NB4 (cell line): ENCODE measurements at places on chromosomes 12 and 14.
A peak's percentile ranks its signal among the peaks of the same experiment; 100 is the strongest.

GRCh38 chr14:100256339-100256895 is 17.5 kb downstream of the YY1 start:
- DNase-seq, result no peak

DNA sequence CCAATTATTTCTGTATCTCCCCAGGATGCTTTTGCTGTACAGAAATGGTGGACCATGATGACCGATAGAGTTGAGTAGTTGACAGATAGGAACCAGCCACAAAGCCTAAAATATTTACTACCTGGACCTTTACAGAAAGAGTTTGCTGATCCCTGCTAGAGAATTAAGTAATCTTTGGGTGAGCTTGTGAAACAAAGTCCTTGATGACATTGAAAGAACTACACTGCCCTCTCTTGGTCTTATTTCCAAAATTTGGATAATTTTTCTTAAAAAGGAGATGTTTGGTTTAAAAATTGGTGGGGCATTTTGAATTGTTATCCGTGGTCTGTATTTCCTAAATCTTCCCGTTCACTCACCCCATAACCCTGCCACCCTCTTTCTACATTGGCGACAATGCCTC is 13.7 kb upstream of the TCTN1 start:
- DNase-seq, result peak; percentile 87

GRCh38 chr14:69313176-69313575 is 53.2 kb downstream of the GALNT16 start:
- DNase-seq, result no peak

- DNase-seq, result peak; percentile 71
Measured at GRCh38 chr14:55749201-55749812, 169.3 kb downstream of the KTN1 start.

DNA sequence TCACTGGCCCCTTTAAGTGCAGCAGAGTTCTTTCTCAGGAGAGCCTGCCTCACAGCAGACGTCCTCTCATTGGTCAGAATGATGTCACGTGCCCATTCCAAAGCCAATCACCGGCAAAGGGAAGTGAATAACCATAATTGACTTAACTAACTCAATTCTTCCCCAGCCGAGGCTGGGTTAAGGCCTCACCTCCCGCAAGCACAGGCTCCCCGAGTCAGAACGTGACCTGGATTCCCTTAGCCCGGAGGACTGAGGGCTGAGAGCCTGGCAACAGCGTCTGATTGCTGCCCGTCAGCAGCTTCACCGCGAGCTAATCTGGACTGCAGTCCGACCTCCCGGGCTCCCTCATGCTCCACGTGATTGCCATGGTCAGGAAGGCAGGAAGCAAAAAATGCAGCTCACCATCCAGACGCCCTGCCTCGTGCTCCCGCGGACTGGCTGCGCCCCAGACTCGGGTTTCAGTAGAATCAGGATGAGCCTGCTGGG is 92.1 kb upstream of the FZD10 start:
- peak; percentile 15 for DNase-seq

- no peak for DNase-seq
Measured at GRCh38 chr12:62803756-62804155, 131.2 kb downstream of the PPM1H start.

- DNase-seq, result no peak
Measured at GRCh38 chr12:70757830-70758493, 120.7 kb upstream of the PTPRB start.

- DNase-seq, result no peak
Measured at GRCh38 chr14:54440476-54440872, 700 bp downstream of the CNIH1 start.

DNA sequence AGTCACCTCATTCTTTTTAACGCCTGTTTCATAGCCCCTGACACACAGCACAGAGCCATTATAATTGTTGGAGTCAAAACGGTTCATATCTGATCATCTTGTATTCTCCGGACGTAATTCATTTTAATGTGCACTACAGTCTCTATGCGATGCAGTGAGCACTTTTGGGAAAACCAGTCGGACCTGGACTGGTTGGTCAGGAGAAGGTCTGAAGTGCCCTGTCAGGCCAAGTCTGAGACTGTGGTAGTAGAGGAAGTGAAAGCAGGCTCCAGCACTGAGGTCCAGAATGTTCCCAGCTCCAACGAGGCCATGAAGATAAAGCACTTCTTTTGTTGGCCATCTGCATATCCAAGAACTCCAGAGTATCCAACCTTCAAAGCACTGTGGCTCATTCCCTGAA is 117.1 kb upstream of the NCOR2 start:
- no peak for DNase-seq

GRCh38 chr12:124477107-124477915 is 90.1 kb downstream of the NCOR2 start:
- DNase-seq, result no peak

- DNase-seq, result no peak
Measured at GRCh38 chr12:76173756-76174155, 89.3 kb upstream of the NAP1L1 start.

DNA sequence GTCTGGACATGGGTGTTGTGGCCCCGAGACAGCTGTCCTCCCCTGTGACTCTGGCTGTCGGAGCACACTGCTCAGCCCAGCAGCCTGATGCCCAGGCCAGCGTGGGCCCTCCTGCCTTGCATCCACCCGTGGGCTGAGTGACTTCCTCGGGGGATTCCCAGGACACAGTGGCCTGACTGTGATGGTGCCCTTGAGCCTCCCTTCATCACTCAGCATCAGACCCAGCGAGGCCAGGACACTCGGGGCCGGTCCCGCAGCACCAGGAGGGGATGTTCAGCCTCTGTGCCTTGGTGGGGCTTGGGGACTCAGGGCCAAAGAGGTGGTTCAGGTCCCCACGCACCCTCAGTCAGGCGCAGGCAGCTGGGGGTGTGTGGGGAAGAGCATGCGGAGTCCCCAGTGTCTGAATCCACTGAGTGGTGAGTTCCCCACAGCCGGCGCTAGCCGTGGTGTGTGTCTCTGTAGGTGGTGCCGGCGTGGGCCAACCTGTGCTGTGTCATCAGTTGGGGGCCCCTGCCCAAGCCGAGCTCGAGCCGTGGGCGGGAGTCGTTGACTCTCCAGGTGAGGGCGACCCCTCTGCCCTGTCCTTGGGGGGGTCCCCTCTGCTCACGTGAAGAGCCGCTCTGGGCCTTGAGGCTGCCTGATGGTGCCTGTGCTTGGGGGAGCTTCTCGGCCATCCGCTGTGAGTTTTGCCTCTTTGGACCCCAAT is 185.8 kb downstream of the ADGRD1 start:
- no peak for DNase-seq

DNA sequence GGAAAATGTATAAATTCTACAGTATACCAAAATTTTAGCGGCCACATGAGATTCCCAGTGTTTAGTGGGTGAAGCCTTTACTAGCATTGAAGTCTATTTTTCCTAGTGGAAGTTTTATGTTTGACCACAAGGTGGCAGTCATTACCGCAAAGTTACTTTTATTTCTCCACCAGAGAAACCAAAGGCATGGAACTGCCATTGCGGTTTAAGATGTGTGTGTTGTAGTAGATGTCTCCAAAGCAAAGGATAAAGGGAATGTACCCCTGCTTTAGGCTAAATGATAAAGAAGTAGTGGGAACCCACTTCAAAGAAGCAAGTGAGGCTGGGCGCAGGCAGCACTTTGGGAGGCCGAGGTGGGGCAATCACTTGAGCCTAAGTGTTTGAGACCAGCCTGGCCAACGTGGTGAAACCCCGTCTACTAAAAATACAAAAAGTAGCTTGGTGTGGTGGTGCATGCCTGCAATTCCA is 140.5 kb downstream of the PRKCH start:
- peak; percentile 70 for DNase-seq

DNA sequence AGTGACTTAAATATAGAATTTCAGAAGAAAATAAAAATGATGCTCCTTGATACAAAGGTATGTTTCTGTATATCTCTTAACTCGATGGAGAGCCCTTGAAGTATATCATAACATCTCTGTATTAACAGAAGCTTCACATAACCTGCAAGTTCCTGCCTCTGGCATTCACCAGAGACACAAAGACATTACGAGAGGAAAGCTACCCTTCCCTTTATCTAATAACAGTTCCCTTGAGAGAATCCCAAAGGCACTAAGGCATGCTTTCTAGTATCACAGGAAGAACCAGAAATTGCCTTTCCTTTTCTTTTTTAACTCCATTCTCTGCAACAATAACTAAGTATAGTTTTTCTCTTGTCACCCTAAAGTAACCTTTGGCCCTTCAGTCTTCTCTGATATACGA is 164.5 kb downstream of the MGAT4C start:
- no peak for DNase-seq

GRCh38 chr14:101301011-101301410 is 260.3 kb upstream of the DIO3 start:
- DNase-seq, result no peak

GRCh38 chr12:9667403-9668160 is 1.9 kb upstream of the CLEC2D start:
- no peak for DNase-seq

DNA sequence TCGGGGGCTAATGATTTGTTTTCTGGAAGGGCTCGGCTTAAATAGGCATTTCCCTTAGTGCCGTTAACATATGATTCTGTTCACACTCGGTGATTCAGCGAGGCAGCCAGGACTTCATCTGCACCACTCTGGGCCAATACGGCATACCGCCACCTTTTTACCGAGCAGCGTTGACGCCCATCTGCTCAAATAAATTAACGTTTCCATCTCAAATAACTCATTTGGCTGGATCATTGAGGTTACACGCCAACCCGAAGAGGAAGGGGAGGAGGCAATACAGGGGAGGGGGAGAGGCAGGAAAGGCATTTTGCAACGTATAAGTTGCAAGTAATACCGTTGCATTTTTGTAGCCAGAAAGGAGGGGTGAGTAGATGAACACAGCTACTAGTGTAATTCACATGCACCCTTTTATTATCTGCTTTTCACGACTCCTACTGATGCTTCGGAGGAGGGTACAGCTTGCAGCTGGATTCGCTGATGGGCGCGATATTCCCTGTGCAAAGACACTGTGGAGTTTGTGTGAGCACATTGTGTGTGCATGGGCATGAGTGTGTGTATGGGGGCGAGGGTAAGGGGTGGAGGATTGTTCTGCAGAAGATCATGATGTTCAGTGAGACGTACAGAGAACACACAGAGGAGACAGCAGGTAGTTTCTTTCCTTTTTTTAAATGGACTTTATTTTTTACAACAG is 45.9 kb downstream of the MAP1LC3B2 start:
- DNase-seq, result peak; percentile 91

DNA sequence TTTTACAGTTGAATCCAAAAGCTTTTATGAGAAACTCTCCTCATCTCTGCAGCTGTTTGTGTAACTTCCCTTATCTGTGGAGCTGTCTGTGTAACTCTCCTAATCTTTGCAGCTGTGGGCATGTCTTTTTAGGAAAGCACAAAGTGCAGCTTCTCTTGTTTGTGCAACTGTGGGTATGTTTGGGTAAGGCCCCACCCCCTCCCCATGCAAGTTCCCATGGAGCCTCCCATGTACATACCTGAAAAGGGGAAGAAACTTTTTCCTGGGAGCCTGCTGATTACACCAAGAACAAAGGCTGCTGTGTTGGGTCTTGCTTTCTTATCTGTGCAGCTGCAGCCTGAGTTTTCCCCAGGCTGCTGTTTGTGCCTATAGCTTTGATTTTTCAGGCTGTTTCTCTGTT is 42.7 kb upstream of the CDKN3 start:
- peak; percentile 71 for DNase-seq

DNA sequence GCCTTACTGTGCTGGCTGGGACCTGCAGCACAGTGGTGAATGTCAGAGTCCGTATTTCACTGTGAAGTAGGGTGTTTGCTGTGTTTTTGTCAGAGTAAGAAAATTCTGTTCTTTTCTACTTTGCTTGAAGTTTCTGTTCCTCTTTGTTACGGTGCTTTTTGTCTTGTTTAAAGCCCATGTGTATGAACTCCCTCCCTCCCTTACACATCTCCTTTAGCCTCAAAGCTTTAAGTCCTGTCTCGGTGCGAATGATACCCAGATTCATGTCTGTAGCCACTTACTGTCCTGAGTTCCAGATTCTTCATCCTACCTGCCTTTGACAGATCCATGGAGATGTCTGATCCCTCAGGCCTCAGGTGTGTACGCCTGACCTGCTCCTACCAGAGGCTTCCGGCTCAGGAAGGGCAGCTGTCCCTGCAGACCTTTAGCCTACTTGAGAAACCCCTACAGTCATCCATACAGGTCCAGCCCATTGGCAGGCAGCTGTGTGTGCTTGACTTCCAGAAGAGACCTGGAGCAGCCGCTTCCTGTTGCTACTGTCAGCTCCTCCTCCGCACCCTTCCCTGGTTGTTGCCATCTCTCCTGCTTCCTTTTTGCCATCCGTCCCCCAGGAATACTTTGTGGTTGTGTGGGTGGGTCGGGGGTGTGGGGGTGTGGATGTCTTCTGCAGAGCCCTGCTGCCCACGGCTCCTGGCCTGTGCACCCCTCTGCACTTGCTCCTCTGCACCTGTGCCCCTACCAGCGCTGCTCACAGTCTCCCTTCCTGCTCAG is 72.9 kb downstream of the DDX51 start:
- DNase-seq, result peak; percentile 66

GRCh38 chr14:105116451-105117256 is 51.4 kb upstream of the GPR132 start:
- no peak for DNase-seq

GRCh38 chr14:39158222-39158858 is 11.8 kb downstream of the TRAPPC6B start:
- DNase-seq, result no peak

DNA sequence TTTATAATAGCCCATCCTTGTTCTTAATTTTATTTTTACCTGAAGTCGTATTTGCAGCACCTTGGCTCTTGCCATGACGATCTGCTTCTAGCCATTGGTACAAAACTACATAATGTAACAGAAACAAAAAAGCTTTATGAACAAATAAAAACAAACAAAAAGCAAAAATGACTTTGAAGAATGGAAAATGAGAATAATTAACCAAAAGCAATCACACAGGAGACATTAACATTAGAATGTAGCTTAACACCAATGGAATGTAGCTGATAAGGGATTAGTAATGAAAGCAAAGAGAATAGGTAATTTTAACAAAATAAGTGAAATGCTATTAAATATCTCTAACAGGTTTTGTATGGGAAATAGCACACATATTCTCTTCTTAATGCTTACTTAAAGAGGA is 91.4 kb downstream of the DENND5B start:
- DNase-seq, result no peak

- DNase-seq, result no peak
Measured at GRCh38 chr12:24562771-24563431, 386.0 kb downstream of the BCAT1 start.

DNA sequence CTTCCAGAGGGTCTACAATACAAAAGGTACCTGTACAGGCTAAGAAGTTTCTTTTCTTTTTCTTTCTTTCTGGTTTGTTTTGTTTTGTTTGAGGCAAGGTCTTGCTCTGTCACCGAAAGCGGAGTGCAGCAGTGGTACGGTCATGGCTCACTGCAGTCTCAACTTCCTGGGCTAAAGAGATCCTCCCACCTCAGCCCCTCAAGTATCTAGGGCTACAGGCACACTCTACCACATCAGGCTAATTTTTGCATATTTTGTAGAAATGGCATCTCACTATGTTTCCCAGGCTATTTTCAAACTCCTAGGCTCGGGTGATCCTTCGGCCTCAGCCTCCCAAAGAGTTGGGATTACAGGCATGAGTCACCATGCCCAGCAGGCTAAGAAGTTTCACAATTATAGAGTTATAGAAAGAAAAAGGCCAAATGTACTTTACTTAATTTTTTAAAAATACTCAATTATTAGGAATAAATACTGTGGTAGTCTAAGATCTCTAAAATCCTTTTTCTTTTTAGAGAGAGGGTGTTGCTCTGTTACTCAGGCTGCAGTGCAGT is 3.0 kb upstream of the PIGH start:
- no peak for DNase-seq
